ENCODE measurements at places on chromosomes 5 and 9.

DNA sequence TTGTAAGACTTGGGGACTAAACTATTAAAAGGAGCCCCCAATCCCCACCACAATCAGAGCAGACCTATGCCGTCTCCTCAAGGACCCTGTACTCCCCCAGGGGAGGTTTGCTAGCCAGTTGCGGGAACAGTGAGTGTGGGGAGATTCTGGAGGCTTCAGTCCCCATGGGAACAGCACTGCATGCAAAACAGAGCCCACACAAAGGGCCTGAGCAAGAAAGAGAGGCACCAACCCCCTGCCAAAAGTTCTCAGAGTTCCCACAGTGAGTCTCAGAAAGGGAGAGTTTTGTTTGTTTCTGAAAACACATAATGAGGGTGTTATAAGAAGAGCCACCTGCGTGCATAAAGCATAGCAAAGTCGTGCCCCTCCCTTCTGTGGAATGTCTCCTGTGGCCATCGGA is 56.6 kb downstream of the CFAP90 start:
- peak; percentile 18 for DNase-seq

DNA sequence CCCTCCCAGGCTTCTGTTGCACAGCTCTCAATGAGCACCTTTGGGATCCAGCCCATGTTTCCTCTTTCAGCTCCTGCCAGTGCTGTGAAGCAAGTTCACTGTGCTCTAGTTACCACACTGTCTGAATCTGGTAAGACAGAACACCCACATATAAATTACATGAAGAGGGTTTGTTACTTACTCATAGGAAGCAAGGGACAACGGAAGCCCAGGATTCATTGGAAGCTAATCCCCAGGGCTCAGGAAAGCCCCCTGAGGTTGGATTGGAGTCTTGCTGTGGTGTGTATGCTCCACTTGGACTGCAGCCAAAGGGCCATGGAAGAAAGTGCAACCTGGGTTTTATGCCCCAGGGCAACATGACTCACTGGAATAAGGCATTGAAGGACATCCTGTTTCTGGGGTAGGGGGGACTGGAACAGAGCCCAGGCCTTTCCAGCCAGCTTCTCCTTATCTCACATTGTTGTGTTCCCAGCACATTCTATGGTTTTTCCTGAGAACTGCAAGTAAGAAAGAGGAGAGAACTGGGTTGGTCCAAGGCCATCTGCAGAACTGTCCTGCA is 15.6 kb upstream of the CLK4 start:
- no peak for DNase-seq

GRCh38 chr9:98866435-98867102 is 59.1 kb downstream of the GALNT12 start:
- DNase-seq: no peak

- no peak for DNase-seq
Measured at GRCh38 chr9:137902646-137903045, 25.1 kb downstream of the CACNA1B start.

DNA sequence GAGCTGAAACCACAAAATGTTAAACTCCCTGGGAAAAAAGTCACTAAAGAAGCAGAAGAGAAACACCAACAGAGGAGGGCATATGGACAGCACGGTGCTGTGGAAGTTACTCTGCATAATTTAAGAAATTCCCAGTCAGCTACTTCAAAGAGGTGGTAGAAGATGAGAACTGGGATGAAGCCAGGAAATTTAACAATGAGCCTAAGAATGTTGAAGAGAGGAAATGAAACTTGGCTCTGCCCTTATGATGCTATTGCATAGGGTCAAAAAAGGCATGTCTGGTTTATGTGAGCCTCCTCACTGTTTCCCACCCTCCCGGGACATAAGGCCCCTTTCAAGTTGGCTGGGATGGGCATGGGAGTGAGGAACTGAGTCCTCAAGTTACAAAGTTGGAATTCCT is 25.4 kb upstream of the SNX18 start:
- DNase-seq: no peak

DNA sequence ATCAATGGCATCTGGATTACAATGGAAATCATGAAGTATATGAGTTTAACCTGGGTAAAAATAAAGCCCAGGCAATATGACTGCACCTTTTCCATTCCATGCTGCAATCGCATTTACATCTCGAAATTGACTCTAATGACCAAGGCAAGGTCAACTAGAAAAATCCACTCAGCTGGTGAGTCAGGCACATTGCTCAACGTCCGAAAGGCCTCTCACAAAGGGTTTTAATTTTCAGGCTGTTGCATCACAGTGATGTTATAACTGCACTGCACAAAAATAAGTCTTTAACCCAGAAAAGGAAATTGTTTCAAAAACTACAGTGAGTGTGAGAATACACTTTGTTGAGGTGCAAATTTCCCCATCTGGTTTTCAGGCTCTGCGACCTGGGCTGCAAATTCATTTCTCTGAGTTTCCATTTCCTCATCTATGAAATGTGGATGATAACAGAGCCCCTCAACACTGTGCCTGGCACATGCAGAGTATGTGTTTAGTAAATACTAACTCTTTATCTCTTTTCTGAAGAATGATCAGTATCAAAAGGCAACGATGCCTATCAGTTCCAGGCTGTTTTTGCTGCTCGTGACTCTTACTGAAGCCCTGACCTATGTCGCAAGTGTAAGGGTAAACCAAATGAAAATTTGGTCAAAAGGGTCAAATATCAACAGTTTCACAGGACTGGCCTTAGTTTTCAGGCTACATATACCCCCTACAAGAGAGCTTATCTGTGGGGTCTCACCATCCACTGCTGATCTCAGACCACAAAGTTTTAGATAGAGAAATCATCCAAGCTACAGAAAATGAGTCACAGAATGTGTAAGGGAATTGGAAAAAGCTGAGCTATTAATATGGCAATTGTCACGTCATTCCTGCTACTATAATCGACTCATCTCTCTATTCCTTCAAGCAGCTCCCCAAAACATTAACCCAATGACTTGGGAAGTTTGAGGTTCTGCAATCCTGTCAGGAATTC is 4.1 kb downstream of the NFIL3 start:
- no peak for DNase-seq

GRCh38 chr5:9502050-9502834 is 43.6 kb downstream of the SEMA5A start:
- no peak for DNase-seq
